Stimulated activated naive CD4-positive, alpha-beta T cell (primary cell): ENCODE measurements at places on chromosomes 1 and 21.

DNA sequence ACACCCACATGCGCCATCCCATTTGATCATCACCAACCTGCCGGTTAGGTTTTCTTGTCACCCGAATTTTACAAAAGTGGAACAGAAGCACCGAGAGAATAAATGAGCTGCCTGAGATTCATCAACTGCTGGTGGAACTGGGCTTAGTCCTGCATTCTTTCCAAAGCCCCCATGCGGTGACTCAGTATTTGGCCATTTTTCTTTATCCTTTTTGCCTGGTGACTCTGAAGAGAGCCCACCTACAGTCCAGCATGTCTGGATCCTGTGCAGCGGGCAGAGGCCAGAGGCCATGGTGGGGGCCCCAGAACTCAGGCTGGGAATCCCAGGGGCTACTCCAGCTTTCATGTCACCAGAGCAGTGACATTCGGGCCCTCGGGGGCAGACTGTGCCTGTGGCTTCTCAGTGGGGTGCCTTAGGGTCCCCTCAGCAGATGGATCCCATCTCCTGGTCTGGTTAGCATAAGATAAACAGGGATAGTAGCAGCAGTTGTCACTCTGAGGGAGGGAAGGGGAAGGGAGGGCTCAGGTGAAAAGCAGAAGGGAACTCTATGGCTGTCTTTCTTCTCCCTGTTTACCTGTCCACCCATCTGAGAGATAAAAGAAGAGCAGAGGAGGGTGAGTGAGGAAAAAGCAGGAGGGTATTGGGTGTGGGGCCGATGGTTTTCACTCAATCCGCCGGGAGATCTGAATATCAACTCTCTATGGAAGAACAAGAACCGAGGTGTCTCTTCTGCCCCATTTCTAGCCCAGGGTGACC lies 63.2 kb downstream of the KIF26B start:
- no peak for DNase-seq

GRCh38 chr1:176066709-176067108 lies 140.4 kb downstream of the COP1 start:
- DNase-seq, result no peak

- no peak for DNase-seq
Observed at GRCh38 chr1:69410457-69410850, 157.3 kb upstream of the LRRC7 start.

DNA sequence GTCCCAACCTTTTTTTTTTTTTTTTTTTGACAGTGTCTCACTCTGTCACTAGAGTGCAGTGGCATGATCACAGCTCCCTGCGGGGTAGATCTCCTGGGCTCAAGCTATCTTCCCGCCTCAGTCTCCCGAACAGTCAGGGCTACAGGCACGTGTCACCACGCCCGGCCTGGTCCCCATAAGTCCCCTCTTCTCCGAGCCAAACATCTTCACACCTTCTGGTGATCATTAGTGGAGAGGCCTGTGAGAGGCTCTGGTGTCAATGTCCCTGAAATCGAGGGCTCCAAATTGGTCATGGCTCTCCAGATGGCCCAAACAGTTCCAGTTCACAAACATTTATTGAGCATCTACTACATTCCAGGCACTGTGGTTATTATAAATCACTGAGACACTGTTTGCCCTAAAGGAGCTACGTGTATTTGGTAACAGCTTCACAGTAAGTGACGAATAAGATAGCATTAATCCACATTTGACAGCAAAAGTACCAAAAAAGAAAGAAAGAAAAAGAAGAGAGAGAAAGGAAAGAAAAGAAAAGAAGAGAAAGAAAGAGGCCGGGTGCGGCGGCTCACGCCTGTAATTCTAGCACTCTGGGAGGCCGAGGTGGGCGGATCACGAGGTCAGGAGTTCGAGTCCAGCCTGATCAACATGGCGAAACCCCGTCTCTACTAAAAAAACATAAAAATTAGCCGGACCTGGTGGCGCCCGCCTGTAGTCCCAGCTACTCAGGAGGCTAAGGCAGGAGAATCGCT lies 867 bp upstream of the TIMM17A start:
- no peak for DNase-seq

GRCh38 chr1:208848854-208849253 lies 604.7 kb upstream of the PLXNA2 start:
- no peak for DNase-seq

DNA sequence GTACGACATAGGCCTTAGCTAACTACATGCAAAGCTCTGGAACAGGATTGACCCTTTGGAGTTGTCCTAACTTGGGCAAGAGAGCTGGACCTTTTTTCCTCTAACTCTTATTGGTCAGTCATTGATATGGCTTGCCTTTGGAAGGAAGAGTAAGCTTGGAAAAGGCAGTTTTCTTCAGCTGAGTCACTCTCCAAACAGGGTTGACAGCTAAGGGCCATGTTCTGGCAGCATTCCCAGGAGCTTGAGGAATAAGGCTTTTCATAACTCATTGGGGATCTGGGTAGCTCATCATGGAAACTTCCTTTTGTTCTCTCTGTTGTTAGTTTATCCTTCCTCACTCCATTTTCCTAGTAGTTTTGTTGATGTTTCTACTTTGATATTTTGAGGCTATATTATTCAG lies 14.5 kb upstream of the ERRFI1 start:
- no peak for DNase-seq

DNA sequence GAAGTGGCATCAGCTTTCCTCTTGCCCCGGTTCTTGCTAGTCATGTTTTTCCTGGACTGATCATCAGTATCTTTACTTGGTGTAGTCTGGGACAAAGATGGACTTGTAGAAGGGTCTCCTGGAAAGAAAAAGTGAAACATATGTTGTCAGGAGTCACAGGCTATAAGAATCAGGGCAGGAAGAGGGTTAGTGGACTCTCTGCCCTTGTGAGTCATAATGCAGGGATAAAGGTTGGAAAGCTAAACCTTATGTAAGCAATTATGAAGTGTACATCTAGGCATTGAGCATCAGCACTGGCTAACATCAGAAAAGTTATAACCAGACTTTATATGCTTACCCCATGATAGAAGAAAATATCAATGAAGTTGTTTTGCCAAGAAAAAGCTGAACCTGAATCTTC lies 51.2 kb downstream of the XKR8 start:
- no peak for DNase-seq

DNA sequence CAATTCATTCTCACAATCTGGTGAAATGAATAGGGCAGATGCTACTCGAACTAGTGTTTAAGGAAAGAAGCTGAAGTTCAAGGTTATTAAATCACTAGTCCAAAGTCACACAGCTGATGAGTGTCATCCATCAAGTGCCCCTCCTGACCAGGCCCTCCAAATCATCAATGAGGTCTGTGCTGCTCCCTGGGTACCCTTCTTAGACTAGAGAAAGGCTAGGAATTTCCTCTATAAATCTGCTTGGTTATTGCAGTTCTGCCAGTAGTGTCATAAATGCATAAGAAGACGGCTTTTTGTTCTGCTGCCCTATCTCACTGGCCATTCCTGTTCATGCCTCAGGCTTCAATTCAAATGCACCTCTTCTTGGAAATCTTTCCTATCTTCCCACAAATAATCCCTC lies 5.5 kb upstream of the KRTAP21-1 start:
- no peak for DNase-seq

GRCh38 chr1:108817016-108817415 lies 39.9 kb downstream of the AKNAD1 start:
- DNase-seq, result no peak

DNA sequence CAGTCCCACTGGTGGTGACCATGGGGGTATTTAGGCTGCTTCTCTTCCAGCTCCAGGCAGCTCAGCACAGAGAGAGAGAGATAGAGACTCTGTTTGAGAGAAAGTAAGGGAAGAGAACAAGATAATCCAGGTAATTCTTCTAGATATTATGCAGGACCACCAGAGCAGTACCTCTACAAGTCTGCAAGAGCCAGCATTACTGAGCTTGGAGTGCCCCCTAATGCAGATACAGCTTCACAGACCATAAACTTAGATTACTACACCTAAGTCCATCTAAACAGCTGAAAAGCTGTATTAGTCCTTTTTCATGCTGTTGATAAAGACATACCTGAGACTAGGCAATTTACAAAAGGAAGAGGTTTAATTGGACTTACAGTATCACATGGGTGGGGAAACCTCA lies 570.3 kb downstream of the LRRIQ3 start:
- no peak for DNase-seq

DNA sequence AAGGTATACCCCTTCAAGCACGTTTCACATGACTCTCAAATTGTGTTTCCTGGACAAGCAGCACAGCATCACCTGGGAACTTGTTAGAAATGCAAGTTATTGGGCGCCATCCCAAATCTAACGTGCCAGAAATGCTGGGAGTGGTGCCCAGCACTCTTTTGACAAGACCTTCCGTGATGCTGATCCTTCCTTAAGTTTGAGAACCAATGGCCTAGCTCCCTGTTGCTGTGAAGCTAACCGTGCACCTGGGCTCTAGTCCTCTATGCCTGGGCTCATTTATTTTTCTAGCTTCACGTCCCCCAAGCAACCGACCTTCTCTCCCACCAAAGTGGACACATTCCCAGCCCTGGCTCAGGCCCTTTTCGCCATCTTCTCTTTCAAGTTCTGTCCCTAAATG lies 4.3 kb downstream of the BEST4 start:
- DNase-seq, result no peak

DNA sequence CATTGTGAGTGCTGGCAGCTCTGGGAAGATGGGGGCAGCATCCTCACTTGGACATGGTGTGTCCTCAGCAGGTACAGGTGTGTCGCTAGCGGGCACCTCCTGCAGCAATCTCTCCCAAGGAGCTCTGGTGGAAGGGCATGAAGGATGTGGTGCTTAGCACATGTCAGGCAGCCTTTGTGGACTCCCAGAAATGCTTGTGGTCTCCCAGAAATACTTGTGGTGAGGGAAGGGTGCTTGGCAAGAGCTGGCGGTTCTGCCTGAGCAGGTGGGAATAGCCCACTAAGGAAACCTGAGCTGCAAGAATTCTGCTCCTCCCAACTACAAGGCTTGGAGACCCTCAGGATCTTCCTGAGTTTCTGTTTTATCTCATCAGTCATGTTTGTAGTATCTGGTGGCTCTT lies 371.6 kb downstream of the PRDM2 start:
- no peak for DNase-seq

DNA sequence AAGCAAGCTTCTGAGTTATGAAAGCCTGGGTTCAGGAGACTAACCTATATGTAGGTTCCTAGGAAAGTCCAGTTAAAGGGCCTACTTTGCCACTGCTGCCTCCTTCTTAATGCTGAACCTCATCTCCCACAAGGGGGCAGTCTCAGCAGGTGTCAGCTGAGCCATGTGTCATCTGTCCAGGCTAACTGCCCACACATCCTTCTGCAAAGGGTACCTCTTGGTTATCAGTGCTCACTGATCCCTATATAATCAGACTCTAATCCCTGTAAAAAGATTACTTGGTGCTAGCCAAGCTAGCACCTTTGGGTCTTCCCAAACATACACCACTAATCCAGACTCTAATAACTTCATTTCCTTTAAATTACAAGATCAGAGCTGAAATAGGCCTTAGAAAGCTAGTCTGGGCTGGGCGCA lies 9.0 kb downstream of the PRDX1 start:
- no peak for DNase-seq

GRCh38 chr1:13582713-13583443 lies 754 bp upstream of the PDPN start:
- DNase-seq, result no peak
